ENCODE measurements at places on chromosomes 2 and 18.
A peak's percentile ranks its signal among the peaks of the same experiment; 100 is the strongest.

GRCh38 chr2:200728630-200729029 lies 83.1 kb upstream of the BZW1 start:
- DNase-seq = peak; percentile 76

DNA sequence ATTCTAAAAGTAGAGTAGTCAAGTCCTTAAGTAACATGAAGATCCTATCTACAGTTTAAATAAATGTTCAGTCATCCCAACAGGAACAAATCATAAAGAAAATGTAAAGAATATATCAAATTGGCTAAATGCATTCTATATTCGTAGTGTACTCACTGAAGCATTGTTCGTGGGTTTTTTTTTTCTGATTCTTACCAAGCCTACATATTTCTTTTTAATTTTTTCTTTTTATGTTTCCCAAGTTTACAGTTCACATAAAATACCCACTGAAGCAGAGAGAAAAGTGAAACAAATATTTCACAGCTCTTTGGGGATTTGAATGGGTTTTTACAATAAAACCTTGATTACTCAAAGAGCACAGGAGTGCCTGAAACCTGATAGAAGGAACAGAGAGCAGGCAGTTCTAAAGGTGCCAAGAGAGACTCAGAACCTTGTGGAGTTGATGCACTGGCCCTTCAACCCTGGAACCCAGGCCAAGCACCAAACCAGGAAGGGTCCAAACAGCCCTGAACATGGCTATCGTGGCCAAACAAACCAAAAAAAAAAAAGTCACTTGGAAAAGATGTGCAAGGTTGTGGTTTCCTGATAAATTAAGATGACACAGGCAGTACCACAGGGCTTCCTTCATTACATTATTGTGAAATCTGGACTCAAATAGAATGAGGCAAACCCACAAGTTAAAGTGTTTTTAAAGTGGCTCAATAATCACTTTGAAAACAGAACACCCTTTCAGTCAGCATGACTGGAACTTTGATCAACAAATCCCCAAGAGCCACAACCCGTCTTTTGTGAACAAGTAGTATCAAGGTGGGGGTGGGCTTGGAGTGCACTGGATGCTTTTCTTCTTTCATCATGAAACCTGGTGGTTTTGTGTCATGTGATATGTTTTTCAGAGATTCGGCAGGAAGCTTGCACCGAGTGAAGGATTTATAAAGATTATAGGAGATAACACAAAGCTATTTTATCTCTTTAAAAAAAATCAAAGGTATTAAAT lies 245.0 kb upstream of the FN1 start:
- peak; percentile 34 for DNase-seq

- DNase-seq = no peak
Observed at GRCh38 chr18:2774669-2775068, 72.1 kb upstream of the EMILIN2 start.

GRCh38 chr2:218885981-218886947 lies 5.6 kb downstream of the WNT10A start:
- DNase-seq = peak; percentile 45

- no peak for DNase-seq
Observed at GRCh38 chr18:65202091-65202490, 548.7 kb upstream of the CDH7 start.

DNA sequence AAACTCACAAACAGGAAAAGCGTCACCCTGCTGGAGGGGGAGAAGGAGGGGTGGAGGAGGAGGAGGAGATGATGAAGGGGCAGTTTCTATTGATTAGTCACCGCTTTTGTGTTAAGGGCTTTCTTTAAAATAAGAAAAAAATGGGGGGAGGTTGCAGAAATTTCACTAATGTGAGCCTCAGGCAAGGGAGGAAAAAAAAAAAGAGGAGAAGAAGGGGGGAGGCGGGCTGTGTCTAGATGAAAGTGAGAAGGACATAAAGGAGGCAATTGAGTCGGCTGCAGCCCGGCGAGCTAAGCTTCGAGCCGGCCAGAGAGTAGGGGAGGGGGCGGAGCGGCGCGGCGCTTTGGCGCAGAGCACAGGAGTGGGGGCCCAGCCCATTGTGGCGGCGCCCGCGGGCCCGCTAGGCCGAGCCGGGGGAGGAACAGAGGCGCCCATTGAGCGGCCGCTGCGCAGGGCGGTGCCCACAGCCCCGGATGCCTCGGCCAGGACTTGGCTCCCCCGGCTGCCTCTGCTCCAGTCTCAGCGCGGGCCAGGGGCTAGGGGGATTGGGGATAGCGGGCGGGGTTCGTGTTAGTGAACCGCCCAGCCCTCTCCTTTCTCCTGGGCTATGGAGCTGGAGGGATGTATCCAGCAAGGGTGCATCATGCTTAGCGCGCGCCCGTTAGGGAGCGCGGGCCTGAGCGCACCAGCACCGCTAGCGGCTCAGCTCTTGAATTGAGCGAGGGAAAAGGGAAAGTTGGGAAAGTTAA lies 7.9 kb downstream of the PAX3 start:
- no peak for DNase-seq

DNA sequence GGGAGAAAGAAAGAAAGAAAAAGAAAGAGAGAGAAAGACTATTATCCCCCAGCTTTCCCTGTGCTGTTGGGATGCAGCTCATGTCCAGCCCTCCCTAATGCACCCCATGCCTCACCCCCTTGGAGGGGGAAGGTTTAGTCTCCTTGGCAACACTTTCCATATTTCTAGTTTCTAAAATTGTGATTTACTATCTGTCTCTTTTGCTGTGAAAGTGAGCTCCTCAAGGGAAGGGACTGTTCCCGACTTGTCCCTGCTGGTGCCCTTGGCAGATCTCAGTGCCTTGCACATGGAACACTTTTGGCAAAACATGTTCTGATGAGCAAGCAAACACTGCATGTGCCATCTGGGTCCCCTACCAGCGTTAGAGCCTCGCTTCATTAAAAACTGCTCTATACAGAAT lies 11.7 kb upstream of the NAPG start:
- peak; percentile 52 for DNase-seq

- DNase-seq = no peak
Observed at GRCh38 chr2:86293612-86294011, 43.8 kb downstream of the REEP1 start.

DNA sequence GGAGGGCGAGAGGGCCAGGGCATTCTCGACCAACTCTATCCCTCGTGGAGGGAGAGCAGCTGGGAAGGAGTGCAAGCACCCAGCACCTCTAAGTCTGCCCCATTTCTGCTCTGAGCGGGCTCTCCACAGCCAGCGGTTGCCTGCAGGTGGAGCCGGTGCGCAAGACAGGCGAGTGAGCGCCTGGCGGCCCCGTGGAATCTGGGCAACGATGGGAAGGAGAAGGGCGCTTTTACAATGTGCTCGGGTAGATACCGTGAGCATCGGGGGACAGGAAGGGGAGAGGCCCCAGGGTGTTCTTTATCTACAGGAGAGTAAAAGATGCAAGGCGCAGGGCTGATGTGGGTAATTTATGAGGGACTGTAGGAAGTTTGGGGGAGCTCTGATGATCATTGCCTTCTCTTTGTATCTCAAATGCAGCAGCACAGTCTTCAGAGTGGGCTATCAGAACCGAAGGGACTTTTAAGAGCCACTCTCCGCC lies 867 bp upstream of the TTL start:
- peak; percentile 68 for DNase-seq

- DNase-seq = no peak
Observed at GRCh38 chr18:58863539-58864145, 1.0 kb upstream of the ZNF532 start.

GRCh38 chr2:168962636-168963035 lies 61.5 kb downstream of the G6PC2 start:
- no peak for DNase-seq

DNA sequence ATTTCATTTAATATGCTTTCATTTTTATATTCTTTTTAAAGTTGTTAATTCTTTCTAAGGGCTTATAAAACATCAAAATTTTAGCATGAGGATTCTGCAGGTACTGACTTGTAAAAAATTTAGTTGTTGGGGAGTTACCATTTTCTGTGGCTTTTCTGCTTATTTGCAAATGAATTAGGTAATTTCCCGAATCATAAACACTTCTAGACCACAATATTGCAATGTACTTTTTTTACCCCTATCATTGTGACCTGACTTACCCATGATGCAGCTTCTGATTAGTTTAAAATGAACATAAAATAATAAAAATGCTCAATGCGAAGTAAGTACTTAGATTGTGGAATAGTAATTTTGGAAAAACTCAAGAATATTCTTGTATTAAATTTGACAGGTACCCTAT lies 11.4 kb downstream of the ARL6IP6 start:
- no peak for DNase-seq

DNA sequence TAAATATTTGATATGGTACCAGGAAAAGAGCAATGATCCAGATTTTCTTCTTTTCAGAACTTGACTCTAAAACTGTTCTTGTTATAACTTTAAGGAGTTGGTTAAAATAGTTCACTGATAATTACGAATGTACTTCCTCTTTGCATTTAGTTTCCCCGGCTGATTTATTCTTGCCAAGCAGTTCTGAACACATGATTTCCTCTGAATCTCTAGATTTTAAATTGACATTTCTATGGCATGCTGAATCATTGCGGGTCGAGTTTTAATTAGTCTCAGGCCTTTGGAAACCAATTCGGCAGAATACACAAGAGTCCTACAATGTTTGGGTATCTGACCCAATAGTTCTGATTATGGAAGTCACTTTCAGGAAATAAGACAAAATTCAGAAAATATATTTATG lies 37.3 kb upstream of the DNAH7 start:
- no peak for DNase-seq

GRCh38 chr2:217142649-217143266 lies 282.9 kb upstream of the TNP1 start:
- no peak for DNase-seq

- no peak for DNase-seq
Observed at GRCh38 chr2:181596556-181596955, 60.3 kb downstream of the CERKL start.

DNA sequence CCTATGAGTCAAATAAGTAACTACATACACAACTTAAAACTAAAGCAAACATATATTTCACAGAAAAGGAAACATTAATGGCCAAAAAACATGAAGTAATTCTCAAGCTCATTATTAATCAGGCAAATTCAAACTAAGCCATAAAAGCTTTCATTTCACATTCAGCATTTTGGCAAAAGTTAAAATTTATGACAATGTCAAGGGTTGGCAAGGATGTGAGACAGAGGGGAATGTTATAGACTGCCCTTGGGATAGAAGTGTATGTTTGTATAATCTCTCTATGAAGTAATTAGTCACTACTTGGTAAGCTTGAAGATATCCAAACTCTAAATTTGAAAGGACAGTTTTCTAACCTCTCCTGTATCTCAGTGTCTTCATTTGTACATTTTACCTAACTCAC lies 539.4 kb downstream of the RIT2 start:
- no peak for DNase-seq

DNA sequence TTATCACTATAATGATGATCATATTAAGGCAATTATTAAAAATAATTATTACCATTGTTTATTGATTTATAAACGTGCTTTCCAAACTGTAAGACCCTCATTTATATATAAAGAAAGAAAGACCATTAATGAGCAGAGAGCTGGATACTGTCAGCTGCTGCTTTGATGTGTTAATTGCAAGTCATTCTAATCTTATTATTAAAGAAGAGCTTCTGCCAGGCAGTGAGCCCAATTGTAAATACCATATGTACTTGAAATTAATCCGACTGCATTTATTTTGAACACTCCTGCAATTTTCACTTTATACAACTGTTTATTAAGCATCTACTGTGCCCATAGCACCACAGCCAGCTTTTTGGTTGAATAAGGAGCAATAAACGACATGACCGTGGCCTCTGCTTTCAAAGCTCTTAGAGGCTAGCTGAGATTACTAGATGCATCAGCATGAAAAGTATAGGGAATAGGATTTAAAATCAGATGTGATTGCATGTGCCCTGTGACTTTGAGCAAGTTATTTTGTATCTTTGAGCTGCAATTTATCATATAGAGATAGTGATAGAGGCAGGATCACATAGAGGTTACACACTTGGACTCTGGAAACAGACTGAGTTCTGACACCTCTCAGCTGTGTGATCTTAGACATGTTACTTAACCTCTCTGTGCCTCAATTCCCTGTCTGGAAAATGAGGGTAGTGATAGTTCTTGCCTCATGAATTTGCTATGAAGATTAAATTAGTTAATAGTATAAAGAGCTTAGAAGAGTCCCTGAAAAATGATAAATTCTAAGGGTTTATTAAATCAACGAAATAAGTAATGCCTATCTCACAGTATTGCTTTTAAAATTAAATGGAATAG lies 83.4 kb downstream of the MYCN start:
- no peak for DNase-seq

DNA sequence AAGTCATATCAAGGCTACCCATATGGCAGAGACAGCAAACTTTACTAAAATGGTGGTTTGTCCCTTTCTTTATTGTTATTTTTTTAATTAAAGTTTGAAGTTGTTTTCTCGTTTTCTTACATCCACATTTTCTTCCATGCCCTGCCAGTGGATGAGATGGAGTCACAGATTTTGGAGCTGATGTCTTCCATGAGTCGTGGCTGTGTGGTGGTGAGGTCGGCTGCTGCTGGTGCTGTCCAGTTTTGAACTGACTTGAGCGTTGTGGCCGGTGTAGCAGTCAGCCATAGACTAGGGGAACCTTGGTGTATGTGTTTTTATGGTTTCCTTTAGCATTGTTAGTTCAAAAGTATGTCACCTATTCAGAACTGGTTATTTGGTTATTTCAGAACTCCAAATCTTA lies 182.8 kb downstream of the SH3RF3 start:
- no peak for DNase-seq

DNA sequence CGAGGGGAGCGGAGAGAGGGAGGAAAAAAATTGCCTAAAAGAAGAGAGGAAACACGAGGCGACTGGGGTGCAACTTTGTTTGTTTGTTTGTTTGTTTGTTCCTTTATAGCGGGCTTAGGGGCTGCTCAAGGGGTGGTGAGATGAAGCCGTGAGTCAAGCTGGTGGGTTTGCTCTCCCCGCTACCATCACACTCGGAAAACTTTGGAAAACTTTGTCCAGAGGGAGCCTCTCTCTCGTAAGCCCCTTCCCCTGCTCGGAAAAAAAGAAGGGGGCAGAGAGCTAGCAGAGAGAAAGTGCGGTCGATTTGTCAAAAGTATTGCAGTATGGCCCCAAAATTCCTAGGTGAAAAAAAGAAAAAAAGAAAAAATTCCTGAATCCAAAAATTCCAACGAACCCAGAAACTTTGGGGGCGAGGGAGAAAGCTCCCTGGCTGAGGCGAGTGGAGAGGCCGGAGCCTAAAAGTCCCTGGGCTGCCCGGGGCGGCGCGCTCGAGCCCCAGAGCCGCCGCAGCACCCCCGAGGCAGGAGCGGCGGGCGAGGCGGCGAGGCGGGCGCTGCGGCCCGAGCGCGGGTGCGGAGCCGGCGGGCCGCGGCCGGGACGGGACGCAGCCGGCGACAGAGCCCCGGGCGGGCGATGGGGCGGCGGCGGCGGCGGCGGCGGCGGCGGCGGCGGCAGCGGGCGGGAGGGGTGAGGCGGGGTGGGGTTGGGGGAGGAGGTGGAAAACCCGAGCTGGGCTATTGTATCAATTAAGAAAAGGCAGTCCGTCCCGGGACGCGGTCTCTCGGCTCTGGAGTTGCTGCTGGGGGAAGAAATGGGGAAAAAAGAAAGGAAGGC lies 558 bp upstream of the CYP26B1 start:
- DNase-seq = no peak
